ENCODE measurements at places on chromosomes 2 and 18.

DNA sequence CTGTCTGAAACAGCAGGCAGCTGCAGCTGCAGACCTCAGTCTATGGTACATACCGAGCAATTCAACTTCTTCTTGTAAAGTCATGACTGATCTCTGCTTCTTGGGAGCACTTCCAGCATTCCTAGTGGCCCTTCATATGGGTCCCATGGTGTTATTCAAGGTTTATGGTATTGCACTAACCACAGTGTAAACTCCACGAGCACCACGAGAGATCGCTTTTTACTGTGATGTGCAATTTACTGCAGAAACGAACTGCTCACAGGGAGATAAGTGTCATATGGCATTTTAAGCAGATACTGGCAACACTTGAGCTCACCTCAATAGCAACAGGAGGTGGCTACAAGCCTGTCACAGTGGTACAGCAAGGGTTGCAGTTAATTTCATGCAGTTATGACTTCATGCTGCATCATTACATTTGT, 38.6 kb upstream of the SH3BP4 start:
- no peak for DNase-seq

DNA sequence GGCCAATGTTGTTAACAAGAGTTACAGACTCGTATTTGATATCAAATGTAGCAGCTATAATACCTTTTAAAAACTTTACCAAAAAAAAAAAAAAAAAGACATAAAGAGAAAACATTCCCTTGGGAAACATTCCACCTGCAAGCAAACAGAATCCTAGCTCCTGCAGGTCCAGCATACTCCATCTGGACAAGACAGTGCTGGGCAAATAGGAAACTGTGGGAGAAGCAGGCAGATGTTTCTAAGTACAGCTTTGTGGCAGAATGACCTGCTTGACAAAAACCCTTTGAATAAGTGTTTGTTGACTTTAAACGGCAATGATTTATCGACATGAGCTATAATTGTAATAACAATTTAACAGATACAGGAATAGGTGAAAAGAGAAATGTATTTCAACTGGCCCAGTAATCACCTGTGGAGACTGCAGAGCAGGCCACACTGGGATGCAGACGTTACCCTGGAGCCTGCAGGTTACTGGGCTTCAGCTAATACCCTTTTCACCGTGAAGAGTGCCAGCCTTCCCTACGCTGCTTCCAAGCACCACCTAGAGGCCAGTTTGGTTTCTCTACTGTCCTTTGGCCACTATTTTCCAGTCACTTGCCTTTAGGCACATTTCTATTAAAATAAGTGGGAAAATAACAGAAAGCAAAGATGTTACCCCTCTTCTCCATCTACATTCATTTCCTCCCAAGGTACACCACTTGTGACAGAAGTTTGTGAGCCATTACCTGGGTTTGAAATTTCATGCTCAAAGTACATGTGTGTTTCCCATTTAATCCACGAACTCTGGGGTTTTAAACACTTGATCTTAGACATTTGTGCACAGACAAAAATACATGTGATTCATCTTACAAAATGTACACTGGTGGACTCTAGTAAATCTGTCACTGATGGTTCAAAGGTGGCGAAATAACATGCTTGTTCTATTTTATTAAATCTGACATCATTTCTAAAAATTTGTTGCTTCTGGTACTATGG, 96.9 kb upstream of the ZNF397 start:
- DNase-seq = no peak

DNA sequence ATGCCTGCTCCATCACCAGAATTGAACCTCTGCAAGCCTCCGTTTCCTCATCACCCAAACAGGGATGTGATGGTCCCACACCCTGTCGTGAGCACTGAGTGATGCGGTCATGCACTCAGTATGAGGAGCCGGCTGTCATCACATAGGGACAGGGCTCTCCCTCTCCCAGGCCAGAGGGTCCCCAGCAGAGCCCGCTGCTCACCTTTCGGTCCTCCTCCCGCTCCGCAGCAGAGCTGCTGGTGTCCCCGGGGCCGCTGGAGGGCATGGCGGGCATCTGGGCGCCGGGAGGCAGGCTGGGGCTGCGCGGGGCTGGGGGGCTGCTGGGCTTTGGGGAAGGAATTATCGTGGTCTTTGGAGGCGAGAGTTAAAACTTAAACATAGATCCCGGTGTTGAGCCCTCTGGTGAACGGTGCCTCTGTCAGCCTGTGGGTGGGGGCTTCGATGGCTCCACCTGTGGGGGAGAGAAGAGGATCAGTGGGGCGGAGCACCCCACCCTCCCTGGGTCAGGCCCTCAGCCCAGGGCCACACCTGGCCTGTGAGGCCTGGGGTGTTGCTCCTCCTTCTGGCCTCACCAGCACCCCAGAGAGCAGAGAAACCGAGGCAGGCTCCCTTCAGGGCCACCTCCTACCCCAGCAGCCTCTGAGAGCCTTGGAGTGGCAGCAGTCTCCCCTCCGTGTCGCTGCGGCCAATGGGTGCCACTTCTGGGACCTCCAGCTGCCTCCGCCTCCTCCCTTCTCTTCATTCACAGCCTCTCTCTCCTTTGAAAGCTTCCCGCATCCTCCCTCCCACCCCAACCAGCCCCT, 27.8 kb downstream of the DNMT3A start:
- DNase-seq = no peak

- DNase-seq = no peak
These were observed 114.5 kb upstream of the TANK start for GRCh38 chr2:161045726-161046125.

DNA sequence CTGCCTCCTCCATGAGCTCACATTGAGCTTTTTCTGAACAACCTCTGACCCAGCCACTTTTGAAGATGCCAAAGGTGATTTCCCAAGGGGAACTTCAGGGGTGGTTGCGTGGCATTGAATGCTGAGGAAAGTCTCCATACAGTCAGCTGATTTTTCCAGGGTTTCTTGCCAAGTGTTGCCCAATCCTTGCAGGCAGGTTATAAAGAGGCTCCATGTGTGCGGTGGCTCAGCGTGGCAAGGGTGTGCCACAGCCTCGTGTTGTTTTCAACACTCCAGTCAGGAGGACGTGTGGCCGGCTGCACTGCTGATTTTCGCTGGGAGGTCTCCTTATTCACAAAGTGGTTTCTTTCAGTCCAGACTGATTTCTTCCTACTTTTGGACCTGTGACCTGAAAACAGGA, 81.4 kb upstream of the GATA6 start:
- DNase-seq = no peak

DNA sequence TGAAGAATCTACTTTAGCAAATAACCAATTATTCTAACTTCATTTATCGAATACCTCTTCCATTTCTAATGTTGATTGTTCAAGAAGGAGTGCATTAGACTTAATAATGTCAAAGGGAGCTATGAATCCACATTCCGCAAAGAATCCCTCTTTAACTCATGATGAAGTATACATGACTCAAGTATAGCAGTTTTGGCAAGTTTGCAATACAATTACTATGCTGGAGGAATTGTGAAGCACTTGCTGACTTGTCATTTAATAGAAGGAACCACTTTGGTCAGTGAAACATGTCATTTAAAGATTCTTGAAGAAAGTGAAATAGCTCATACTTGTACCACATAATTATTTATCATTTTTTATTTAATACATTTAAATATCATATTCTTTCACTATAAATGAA, 125.1 kb downstream of the SLC39A10 start:
- no peak for DNase-seq

DNA sequence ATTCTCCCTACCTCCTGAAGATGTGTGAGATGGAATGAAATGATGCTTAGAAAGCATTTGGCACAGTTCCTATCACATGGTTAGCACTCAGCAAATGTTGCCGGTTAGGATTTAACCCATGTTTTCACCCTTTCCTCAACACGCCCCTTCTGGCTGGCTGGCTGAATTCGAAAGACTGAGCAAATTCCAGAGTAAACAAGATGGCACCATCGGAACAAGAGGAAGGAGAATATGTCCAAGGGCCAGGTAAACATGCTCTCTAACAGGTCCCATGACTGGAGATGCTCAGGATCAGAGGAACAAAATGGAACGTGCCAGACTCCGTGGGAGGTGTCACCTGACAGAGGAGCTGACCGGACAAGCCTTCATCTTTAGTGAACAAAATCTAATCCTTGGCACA, 145.6 kb downstream of the ANKRD44 start:
- no peak for DNase-seq

DNA sequence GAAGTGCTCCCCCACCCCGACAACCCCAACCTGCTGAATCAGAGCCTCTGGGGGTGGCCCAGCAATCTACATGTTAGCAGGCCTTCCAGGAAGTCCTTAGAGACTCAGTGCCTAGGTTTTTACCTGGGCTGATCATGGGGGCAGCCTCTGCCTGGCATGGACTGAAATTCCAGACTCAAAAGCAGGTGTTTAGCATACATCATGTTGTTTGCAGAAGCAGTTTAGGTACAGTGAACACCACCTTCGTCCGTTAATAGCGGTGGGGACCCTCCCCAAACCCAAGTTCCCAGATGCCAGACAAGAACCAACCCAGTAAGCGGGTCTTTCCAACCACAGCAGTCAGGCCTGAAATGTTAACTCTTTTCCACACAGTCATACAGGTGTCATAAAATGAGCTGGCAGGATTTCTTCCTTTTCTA, 26.4 kb upstream of the GALR1 start:
- DNase-seq = no peak

- DNase-seq = no peak
These were observed 57.3 kb upstream of the ALPP start for GRCh38 chr2:232321156-232321816.

- DNase-seq = no peak
These were observed 254.9 kb upstream of the HS6ST1 start for GRCh38 chr2:128573531-128573930.

GRCh38 chr2:141048951-141049350, 1081.9 kb downstream of the LRP1B start:
- no peak for DNase-seq

GRCh38 chr2:60377825-60378224, 175.6 kb downstream of the BCL11A start:
- DNase-seq = no peak

- DNase-seq = no peak
These were observed 31.2 kb downstream of the TFCP2L1 start for GRCh38 chr2:121253674-121254240.

GRCh38 chr2:224038830-224039079, 331 bp downstream of the SERPINE2 start:
- DNase-seq = peak; percentile 12

DNA sequence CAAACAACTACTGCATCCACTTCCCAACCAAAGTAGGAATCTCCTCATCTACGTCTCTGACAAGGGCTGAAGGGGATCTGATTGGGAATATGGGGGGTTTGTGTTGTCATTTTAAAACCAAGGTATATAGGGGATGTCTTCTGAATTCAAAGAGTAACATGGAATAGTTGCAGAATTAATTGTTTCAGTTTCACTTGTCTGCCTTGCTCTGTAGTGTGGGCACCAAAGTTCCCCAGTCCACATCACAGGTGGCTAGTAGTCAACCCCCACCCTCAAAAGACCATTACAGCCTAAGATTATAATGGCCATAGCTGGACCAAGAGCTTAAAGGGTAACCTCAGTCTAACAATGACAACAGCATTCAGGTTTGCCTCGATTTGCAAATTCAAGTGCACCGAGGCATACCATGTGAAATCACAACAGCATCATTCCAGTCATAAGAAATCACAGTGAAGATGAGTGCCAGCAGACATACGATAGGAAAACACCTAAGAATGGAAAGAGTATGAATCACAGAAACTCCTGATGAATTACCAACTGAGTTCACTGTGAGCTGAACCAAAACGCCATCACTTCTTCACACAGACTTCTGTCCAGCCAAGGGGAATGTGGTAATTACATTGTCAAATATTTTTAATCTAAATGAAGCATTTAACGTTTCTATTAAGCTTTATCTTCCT, 52.4 kb downstream of the MYO5B start:
- DNase-seq = no peak

- DNase-seq = no peak
These were observed 556.4 kb downstream of the ERBB4 start for GRCh38 chr2:211982162-211982561.

DNA sequence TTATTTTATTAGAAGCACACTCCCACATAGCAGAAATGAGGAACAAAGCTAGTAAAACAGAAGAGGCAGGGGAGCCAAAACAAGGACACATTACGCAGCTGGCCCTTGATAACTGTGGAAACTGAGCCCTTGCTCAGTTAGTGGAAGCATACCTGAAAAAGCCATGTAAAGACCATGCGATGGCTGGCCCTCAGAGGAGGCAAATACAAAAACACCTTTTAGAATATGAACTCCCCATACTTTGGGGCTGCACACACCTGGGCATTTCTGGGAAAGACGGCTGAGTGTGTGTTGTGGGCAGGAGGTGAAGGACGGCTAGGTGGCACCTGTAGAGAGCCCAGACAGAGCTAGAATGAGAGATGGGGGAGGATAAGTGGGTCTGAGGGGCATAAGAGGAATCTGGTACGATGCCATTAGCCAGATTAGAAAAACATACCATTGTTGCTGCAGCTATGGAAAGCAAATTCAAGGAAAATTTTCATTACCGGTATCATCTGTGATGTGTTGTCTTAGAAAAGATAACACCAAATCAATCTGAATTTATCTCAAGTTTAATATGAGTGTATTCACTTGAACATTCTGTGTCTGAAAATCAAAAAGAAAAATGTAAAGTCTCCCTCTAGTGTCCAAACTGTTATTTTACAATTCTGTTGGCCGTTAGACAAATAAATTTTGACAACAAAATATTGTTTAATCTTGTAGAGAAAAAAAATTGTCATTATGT, 45.2 kb upstream of the SULT1C3 start:
- no peak for DNase-seq

DNA sequence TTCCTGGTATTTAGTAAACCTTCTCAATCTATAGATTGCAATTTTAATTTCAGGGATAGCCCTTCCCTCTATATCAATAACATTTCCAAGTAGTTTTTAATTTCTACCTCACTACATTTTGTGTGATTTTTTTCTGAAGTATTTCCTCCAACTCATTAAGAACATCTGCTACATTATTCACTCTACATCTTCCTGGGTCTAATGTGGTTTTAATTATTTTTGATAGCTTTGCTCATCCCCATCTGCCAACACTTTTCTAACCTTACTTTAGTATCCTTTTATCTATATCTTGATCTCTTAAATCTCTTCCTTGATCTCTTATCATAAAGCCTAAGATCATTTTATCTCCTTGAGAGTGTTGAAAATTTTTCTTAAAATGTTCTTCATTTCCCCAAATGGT, 278.3 kb upstream of the CYP26B1 start:
- DNase-seq = no peak

DNA sequence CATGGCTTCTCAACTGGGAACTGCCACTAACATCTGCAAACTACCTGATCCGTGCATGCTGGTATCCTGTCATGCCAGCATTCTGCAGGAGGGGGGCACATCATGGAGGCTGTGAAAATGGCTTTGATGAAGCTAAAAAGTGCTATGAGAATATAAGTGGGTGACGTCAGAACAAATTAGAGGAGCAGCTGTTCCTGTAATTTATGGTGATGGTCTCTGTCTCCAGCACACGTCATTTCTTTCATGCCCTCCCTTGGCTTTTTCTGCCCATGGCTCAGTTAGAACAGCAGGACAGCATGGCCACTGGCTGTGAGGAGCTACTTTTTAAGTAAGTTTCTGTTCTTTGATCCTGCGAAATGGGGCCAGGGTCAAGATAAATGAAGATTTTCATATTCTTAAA, 466.3 kb downstream of the THSD7B start:
- DNase-seq = no peak

All from GM19239 (cell line).